ENCODE measurements at places on chromosomes 4 and X. TPM values are rescaled to one million over a fixed set of nuclear protein-coding genes. Genes with fewer than 3 reads are reported as not detected.

The OCIAD2 gene
- 47.9 TPM for polyA plus RNA-seq

The TCEAL2 gene
- polyA plus RNA-seq: not detected

The NHS gene
- not detected for polyA plus RNA-seq

The CORIN gene
- not detected for polyA plus RNA-seq
